ENCODE measurements at places on chromosomes 4 and X. TPM values are rescaled to one million over a fixed set of nuclear protein-coding genes. Genes with fewer than 3 reads are reported as not detected.

GRCh38 chr4:105399532-105400161 lies 74.2 kb downstream of the PPA2 start:
- H3K27me3 ChIP-seq = no peaks in the 10 kb centered on the region
- no peak overlapping the region for H3K27ac ChIP-seq
- no peaks in the 10 kb centered on the region for H3K4me1 ChIP-seq
- H3K36me3 ChIP-seq = peaks cover 21% of the 10 kb centered on the region

GRCh38 chr4:93748373-93749291 lies 79.9 kb upstream of the ATOH1 start:
- H3K4me3 ChIP-seq = no peak overlapping the region
- no peaks in the 10 kb centered on the region for H3K4me1 ChIP-seq
- no peaks in the 10 kb centered on the region for H3K36me3 ChIP-seq
- no peak overlapping the region for H3K27ac ChIP-seq

Gene DOK7
- total RNA-seq = not detected

DNA sequence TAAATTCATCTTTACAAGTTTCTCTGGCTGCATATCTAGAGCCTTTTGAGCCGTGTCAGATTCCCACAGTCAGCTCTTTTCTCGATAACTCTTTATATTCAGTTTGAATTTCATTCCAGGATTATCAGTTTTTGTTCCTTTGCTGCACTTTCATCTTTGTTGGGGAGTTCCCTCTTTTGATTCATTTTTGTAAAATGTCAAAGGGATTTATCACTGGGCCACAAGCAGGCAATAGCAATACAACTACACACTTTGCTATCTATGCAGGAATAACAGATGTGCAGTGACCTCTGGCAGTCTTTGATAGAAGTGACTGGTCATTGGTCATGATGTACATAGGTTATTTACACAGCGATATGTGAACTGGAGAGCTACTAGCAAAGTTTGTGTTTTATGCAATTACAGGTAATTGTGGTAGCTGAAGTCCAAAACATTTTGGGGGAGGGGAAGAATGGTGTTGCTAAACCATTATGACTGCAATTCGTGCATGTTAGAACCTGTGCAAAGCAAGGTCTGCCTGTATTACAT lies 43.8 kb downstream of the HPGDS start:
- H3K27me3 ChIP-seq = no peaks in the 10 kb centered on the region
- DNase-seq = no peak
- H3K4me1 ChIP-seq = no peaks in the 10 kb centered on the region
- H3K4me3 ChIP-seq = no peak overlapping the region
- H3K36me3 ChIP-seq = no peaks in the 10 kb centered on the region
- H3K27ac ChIP-seq = no peak overlapping the region

Gene MAGEA4
- total RNA-seq = not detected

GRCh38 chrX:118480172-118480571 lies 15.4 kb upstream of the DOCK11 start:
- no peaks in the 10 kb centered on the region for H3K36me3 ChIP-seq
- H3K4me3 ChIP-seq = no peak overlapping the region
- no peaks in the 10 kb centered on the region for H3K27me3 ChIP-seq

DNA sequence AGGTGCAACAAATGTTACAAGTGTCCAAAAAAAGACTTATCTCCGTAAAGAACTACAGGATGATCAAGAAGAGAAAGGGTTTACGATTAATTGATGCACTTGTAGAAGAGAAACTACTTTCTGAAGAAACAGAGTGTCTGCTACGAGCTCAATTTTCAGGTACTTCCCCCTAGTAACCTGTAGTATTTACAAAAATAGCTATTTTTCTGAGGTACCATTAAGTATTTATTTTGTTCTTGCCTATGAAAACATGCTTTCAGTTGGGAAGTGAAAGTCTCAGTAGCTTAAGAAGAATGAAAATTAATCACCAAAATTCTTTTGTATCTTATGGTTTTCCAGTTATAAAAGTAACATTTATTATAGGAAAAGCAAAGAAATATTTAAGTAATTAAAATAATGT lies 5.9 kb downstream of the THAP9 start:
- no peak overlapping the region for H3K27ac ChIP-seq
- H3K4me3 ChIP-seq = no peak overlapping the region
- H3K36me3 ChIP-seq = no peaks in the 10 kb centered on the region
- DNase-seq = no peak
- peaks cover 23% of the 10 kb centered on the region for H3K4me1 ChIP-seq

DNA sequence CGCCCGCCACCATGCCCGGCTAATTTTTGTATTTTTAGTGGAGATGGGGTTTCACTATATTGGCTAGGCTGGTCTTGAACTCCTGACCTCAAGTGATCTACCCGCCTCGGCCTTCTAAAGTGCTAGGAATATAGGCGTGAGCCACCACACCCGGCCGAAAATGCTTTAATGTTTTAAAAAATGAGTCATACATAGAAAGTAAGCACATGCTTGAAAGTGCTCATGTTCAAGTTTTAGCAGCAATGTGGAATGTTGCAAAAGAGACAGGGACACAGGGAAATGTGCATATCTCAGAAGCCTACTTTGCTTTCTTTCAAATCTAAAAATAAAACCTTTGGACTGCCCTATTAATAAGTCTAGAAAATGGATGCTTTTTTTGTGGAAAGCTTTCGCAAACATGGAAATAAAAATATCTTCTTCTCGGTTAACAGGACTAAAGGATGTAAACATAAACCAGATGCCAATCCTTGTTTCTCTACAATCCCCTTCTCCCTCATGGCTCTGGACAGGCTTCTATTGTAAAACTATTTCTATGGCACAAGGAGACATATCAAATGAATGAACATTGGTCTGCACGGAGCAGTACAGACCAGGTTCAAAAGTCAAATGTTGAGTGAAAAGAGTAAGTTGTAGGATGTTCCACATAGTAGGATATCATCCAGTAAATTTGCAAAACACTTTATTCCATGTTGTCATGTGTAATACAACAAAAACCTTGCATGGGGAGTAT lies 15.0 kb downstream of the MECP2 start:
- no peaks in the 10 kb centered on the region for H3K27me3 ChIP-seq
- no peak overlapping the region for H3K4me3 ChIP-seq
- DNase-seq = no peak
- H3K36me3 ChIP-seq = peaks cover 19% of the 10 kb centered on the region

GRCh38 chr4:123096038-123096437 lies 173.6 kb upstream of the NUDT6 start:
- no peaks in the 10 kb centered on the region for H3K27me3 ChIP-seq
- H3K36me3 ChIP-seq = peaks cover 16% of the 10 kb centered on the region
- no peak overlapping the region for H3K27ac ChIP-seq
- H3K4me3 ChIP-seq = no peak overlapping the region
- no peaks in the 10 kb centered on the region for H3K4me1 ChIP-seq

DNA sequence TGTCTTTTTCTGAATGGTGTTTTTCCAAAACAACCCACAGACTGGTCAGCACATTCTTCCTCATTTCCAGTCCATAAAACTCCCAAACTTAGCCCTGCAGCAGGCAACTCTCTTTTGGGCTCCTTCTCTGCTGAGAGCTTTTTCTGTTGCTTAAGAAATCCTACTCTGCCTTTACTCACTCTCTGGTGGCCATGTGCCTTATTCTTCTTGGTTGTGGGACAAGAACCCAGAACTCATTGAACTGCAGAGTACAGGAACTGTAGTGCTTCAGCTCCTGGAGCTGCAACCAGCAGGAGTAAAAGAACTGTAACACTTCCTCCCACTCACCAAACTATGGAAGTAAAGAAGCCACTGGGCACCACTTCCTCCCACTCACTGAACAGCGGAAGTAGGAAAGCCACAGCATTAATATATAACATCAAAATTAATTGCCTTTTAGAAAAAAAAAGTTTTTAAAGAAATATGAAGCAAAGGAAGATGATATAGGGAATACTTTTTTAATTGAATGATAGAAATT lies 864.1 kb upstream of the PCDH10 start:
- DNase-seq = no peak
- no peak overlapping the region for H3K4me3 ChIP-seq
- no peak overlapping the region for H3K27ac ChIP-seq
- no peaks in the 10 kb centered on the region for H3K36me3 ChIP-seq
- no peaks in the 10 kb centered on the region for H3K4me1 ChIP-seq

DNA sequence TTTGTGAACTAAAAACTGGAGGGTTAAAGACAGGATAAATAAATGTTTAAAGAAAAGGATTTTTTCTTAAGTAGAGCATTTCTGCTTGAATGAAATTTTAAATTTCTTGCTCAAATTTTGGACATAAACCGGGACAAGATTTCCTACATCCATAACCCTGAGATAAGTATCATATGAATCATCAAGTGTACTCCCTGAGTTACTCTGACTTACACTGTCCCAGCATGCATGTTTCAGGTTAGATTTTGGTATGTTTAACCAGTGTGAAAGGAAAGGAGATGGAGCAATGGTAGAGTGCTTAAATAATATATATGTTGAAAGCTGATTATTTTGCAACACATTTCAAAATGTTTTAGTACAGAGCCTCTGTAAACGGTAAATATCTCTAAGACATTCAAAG lies 175.2 kb downstream of the ADGRL3 start:
- no peaks in the 10 kb centered on the region for H3K36me3 ChIP-seq
- no peaks in the 10 kb centered on the region for H3K27me3 ChIP-seq
- H3K27ac ChIP-seq = no peak overlapping the region
- DNase-seq = no peak

GRCh38 chr4:72352711-72353110 lies 216.3 kb downstream of the ADAMTS3 start:
- H3K36me3 ChIP-seq = no peaks in the 10 kb centered on the region
- no peaks in the 10 kb centered on the region for H3K4me1 ChIP-seq
- H3K27ac ChIP-seq = no peak overlapping the region
- no peaks in the 10 kb centered on the region for H3K27me3 ChIP-seq

Gene TCP11X2
- not detected for total RNA-seq

Gene CXCR3
- 31.1 TPM for total RNA-seq

Gene USP51
- total RNA-seq = 1.6 TPM

Gene ATP2B3
- not detected for total RNA-seq

DNA sequence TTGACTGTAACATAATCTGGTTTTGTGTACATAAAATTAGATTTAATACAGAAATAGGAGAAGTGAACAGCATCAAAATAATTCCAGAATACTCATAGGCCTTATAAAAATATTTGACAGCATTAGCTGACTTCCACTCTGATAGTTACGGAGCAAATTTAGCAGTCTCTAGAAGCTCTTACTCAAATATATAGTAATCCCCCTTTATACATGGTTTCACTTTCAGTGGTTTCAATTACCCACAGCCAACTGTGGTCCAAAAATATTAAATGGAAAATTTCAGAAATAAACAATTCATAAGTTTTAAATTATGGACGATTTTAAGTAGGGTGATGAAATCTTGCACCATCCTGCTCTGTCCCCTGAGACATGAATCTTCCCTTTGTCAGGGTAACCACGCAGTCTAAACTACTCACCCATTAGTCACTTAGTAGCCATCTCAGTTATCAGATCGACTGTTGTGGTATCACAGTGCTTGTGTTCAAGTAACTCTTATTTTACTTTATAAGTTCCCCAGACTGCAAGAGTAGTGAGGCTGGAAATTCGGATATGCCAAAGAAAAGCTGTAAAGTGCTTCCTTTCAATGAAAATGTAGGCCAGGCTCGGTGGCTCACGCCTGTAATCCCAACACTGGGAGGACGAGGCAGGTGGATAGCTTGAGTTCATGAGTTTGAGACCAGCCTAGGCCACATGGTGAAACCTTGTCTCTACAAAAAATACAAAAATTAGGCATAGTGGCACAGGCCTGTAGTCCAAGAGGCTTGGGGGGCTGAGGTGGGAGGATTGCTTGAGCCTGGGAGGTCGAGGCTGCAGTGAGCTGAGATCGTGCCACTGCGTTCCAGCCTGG lies 17.2 kb upstream of the RTL9 start:
- H3K36me3 ChIP-seq = no peaks in the 10 kb centered on the region
- no peak for DNase-seq
- no peaks in the 10 kb centered on the region for H3K27me3 ChIP-seq
- peaks cover 7% of the 10 kb centered on the region for H3K4me1 ChIP-seq

DNA sequence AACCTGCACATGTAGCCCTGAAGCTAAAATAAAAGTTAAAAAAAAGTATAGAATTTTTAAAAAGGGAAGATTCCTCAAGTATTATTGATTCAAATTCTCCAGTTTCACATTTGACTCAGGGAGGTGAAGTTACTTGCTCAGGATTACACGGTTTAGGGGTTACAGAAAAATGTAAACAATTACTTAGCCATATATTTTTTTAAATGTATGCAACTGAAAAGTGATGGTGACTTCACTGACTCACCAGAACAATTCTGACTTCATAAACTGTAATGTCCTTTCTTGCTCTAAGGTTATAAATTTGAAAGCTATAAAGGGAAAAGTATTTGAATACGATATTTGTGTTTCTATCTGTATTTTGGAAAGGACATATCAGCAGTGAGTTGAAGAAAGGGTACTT lies 371.2 kb downstream of the SPRY1 start:
- DNase-seq = no peak
- no peaks in the 10 kb centered on the region for H3K27me3 ChIP-seq
- H3K27ac ChIP-seq = no peak overlapping the region
- no peaks in the 10 kb centered on the region for H3K4me1 ChIP-seq
- no peaks in the 10 kb centered on the region for H3K36me3 ChIP-seq
- H3K4me3 ChIP-seq = no peak overlapping the region

DNA sequence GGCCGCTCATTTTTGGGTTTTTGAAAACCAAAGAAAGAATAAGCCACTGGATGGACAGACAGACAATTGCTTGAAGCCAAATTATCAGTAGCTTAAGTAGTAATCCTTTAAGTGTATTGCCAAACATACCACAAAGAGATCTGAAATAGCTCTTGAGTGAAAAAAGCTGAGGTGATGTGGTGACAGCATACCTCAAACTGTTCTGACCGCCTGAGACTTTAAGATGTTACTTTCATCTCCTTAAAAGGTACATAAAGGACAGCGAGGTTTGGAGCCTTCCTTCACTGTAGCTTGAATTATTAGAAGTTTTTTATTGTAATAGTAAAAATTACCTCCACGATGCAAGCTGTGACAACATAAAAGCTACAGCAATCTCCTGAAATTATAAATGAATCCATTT lies 271.5 kb upstream of the FAM241A start:
- no peak overlapping the region for H3K4me3 ChIP-seq
- no peak overlapping the region for H3K27ac ChIP-seq
- no peak for DNase-seq

DNA sequence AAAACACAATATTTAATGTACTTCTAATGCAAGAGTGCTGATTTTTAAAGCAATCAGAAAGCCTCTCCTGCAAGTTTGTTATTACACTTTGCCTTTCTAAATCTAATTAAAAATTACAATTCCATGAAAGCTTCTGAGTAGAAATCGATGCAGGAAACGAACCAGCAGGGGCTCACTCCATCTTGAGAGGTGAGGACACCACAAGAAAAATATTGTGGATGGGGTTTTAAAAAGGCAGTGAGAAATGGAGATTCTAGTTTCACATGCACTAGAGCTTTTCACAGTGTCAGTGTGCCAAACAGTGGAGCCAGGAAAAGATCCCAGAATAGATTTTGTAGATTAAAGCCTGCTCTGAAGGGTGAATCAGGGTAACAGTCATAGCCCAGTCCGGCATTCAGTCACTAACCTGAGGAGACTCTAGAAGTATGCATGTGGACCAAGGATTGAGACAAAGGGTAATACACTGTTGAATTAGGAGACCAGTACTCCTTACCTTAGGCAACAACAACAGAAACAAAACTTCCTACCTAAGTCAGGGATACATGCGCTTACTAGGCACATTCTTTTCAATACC lies 362.3 kb downstream of the NAF1 start:
- H3K4me1 ChIP-seq = no peaks in the 10 kb centered on the region
- no peaks in the 10 kb centered on the region for H3K36me3 ChIP-seq
- no peak overlapping the region for H3K27ac ChIP-seq
- DNase-seq = no peak
- H3K4me3 ChIP-seq = no peak overlapping the region
